ENCODE measurements at places on chromosomes 3 and 15.

GRCh38 chr15:52052066-52052935 lies 33.3 kb downstream of the MAPK6 start:
- no peak for DNase-seq

DNA sequence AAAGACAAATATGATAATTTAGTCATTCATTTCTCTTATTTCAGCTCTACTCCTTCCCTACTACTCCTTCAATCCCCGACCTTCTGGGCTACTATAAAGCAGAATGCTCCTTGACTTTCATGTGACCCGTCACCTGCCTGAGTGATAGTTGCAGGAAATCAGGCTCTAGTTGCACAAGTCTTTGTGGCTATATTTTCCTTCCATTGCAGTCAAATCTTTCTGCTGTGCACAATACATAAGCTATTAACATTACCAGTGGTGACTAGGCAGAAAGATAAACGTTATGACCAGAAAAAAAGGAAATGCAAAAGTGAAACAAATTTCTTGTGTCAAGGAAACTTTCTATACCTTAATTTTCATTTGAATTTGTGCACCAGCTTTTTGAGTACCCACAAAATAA lies 2.3 kb downstream of the SUCNR1 start:
- peak; percentile 35 for DNase-seq

DNA sequence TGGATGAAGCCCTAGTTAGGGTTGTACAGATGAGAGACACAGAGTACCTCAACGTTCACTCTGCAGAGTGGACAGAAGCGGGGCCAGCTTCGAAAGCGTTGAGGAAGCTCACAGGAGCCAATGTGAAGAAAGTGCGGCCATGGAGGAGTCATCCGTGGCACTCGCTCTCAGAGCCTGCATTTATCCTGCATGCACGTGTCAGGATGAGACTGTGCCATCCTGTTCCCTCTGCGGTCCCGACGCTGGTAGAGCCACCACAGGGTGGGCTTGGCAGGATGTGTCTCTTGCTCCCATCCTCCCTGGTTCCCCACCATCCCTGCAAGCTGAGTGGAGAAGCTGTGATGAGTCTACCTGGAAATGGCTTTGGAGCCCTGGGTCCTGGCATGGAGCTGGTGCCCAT lies 39.3 kb downstream of the KLHL25 start:
- DNase-seq: no peak

DNA sequence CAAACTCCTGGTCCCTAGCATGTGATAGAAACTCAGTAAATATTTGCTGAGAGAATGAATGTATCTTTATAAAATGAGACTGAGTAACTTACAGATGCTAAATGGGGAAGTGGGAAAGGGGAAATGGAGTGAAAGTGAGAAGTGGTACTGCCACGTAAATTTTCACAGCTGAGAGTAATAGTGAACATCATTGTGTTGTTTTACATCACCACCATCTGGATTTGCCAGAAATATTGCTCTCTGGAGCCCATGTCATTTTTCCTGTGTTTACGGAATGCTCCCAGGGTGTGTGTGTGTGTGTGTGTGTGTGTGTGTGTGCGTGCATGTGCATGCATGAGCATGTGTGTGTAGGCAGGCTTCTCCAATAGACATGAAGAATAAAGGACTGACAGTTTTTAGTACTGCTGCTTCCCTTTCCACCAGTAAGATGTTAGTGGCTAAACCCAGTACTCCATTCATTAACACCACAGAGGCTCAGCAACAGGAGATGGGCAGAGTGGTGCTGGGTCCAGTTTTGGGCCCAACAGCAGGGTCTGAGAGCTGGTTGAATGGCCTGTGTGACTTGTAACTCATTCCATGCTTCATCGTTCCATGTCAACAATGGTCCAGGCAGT lies 57.3 kb downstream of the DIPK2A start:
- DNase-seq: no peak

DNA sequence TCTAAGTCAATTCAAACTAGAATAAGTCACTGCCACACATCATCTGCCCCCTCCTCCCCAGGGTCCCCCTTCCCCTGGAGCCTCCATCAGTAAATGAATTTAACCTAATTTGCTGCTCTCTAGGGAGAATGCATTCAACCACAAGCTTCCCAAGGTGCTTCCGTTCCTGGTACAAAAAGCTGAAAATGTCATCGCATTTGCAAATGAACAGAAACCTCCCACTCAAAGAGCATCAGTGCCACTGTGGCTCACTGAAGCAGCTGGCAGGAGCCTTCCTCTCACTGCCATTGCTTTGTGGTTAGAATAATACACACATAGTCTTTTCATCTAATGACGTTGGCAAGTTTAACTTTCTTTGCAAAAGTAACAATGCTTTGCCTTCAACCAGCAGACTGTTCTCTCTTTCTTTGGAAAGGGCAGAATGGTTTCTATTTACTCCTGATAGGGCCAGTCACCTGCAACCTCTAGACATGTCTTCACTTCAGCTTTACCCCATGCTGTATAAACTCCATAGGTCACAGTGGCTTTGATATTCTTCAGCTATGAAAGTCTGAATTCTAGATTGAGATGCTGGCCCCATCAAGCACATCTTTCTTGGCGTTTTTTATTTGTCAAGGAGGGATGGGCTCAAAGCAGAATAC lies 238.1 kb downstream of the CPNE4 start:
- no peak for DNase-seq

- peak; percentile 48 for DNase-seq
Observed at GRCh38 chr3:16516695-16517481, 3.4 kb upstream of the RFTN1 start.

DNA sequence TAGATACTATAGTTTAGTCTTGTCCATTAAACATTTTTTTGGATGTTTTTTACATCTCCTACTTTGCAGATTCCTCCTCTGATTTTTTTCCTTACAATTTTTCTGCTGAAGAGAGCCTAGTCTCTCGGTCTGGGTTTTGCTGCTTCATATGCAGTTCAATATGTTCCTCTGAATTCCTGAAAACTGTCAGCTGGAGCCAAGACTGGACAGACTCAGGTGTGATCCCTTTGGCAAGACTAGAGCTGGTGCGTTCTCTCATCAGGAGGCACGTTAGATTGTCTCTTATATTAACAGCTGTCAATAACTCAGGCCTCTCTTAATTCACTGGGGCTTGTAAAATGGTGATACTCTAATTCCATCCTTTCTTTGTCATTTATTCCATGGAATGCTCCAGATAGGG lies 13.4 kb upstream of the GHRL start:
- no peak for DNase-seq

DNA sequence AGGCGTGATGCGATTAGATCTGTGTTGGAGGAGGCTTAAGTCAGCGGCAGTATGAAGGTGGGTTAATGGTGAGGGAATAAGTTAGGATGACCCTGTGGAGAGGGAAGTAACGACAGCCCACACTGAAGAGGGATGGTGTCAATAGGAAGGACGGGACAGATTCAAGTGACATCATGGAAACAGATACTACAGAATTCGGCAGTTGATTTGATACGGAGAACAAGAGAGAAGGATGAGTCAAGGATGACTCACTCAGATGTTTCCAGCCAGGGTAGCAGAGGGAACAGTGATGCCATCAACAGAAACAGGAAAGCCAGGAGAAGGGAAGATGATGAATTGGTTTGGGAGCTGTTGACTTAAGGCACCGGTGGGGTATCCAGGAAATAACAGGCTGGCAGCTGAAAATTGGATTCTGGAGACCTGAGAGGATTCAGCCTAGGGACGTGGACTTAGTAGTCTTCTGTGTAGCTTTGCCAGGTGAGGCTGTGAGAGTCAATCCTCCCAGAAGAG lies 38.0 kb downstream of the SHC4 start:
- peak; percentile 84 for DNase-seq

- no peak for DNase-seq
Observed at GRCh38 chr3:187969581-187969950, 184.4 kb upstream of the LPP start.

DNA sequence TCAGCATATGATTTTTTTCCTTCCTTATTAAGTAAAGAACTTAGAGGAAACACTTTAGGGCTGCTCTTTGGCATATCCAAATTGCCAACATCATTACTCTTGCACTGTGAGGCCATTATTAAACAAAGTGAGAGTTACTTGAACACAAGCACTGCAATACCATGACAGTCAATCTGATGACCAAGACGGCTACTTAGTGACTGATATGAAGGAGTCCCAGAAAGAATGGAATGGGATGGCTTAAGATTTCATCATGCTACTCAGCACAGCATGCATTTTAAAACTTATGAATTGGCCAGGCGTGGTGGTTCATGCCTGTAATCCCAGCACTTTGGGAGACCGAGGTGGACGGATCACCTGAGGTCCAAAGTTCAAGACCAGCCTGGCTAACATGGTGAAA lies 55.2 kb downstream of the FAM98B start:
- no peak for DNase-seq

DNA sequence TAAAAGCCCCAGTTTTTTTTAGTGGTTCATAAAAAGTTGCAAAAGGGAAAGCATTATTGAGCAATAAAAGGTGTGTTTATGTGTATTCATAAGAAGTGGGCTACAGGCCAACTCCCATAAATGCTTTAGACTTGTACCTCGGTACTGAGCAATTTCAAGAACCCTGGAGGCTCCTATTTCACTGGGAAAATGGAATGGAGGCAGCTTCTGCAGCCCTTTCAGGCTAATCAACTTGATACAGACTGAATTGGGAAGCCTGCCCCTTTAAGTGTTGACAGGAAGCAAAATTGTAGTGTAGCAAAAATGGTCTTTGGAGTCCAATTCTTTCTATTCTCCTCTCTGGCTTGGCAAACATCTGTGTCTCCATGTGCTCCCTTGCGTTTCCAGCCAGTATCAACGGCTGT lies 118.8 kb downstream of the ECT2 start:
- DNase-seq: no peak

GRCh38 chr15:29349196-29349595 lies 79.6 kb upstream of the NSMCE3 start:
- no peak for DNase-seq

DNA sequence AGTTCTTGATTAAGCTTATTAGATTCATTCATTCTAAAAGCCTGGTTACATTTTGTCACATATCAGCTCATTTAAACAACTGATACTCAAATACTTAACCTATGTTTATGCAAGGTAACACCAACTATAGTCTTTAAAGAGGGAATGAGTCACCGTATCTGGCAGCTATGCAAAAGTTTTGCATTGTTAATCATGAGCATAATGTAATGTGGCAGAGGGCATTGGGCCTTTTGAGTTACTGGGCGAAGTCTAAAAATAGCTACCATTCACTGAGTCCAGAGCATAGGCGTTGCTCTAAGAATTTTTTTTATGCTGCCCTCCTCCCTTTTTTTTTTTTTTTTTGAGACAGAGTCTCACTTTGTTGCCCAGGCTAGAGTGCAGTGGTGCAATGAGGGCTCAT lies 277.7 kb upstream of the ZNF717 start:
- peak; percentile 81 for DNase-seq

DNA sequence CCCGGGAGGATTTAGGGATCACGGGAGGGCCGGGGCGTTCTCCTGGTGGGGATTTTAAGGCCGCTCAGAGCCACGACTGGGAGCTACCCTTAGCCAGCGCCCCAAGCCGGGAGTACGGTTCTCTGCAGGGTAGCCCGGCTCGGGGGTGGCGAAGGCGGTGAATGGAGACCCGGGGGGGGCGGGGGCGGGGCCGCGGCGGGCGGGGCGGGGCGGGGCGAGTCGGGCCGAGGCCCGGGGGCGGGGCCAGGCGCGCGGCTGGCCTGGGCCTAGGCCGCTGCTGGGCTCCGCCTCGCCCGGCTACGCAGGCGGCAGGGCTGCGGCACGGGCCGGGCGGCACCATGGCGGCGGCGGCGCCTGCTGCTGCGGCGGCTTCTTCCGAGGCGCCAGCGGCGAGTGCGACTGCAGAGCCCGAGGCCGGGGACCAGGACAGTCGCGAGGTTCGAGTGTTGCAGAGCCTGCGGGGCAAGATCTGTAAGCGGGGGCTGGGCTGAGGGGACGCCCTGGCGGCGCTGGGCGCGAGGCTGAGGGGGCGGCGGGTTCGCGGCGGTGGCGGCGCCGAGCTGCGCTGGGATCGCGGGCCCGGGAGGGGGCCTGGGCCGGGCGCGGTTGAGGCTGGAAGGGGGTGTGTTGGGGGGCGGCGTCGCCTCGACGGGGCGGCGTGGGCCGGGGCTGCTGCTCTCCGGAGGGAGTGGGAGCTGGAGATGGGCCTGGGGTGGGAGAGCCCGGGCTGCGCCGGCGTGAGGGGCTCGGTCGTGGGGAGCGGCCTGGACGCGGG lies at the start of gene RASA2:
Gene RASA2, plus strand, starts transcription at position 282 of the 775 bp plus-strand sequence. Its CDS starts 57 bp downstream, at position 339.
- peak; percentile 62 for DNase-seq

DNA sequence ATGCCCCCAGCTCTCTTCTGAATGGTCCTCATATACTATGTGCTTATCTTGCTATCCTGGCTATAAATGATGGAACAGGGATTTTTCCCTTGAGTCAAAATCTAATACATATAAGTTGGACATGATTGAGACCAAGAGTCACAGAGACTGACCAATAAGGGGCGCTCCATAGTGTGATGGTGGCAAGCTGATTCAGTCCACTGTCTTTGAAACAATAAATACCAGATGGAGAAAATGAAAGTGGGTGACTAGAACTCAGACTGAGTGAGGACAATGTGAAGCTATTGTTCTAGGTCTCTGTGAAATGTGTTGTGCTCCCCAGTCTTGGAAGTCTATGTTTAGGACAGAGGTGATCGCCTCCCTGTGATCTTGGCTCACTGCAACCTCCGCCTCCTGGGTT lies 10.6 kb upstream of the FSTL1 start:
- DNase-seq: no peak

DNA sequence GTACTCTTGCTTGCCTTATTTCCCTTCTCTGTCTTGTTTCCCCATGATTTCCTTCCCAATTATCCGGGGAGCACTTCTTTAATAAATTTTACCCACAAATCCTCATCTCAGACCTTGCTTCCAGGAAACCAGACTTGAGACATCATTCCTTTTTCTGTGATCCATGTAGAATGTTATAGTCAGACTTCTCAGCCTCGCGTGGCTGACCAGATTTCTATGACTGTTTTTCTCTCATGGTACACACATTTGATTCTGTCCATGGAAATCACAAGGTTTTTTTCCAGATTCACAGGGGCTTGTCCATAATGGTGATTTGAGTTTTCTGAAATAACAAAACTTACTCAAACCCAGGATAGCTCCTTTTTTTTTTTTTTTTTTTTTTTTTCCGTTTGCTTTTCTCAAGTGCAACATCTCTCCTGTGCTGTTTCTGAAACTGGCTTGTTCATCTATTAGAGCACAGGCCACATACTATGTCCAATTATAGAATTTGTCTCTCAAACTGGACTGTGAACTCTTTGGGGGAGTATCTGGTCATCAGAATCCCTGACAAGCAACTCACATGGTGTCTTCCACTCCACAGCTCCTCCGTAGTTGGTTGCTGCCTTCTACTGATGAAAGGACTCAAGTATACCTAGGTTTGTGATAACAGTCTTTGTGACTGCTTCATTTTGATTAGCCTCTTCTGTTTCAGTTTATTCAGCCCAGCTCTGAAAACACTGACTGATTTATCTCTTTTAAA lies 50.8 kb downstream of the RBMS3 start:
- DNase-seq: no peak

- DNase-seq: no peak
Observed at GRCh38 chr15:62676891-62677290, 365.7 kb upstream of the TPM1 start.

- no peak for DNase-seq
Observed at GRCh38 chr3:184526088-184526433, 35.5 kb upstream of the EPHB3 start.

- no peak for DNase-seq
Observed at GRCh38 chr3:167864552-167864874, 129.0 kb downstream of the SERPINI1 start.
